ENCODE measurements at places on chromosomes 5 and 9. TPM values are rescaled to one million over a fixed set of nuclear protein-coding genes. Genes with fewer than 3 reads are reported as not detected.

Gene KIF27
- total RNA-seq: 3.8 TPM

GRCh38 chr5:105754056-105754455 lies 1916.7 kb downstream of the EFNA5 start:
- H3K4me3 ChIP-seq: no peak overlapping the region
- no peak for DNase-seq
- H3K36me3 ChIP-seq: no peaks in the 10 kb centered on the region
- H3K4me1 ChIP-seq: no peaks in the 10 kb centered on the region
- no peaks in the 10 kb centered on the region for H3K27me3 ChIP-seq

Gene CCL27
- total RNA-seq: not detected

Gene GARIN3
- total RNA-seq: not detected

DNA sequence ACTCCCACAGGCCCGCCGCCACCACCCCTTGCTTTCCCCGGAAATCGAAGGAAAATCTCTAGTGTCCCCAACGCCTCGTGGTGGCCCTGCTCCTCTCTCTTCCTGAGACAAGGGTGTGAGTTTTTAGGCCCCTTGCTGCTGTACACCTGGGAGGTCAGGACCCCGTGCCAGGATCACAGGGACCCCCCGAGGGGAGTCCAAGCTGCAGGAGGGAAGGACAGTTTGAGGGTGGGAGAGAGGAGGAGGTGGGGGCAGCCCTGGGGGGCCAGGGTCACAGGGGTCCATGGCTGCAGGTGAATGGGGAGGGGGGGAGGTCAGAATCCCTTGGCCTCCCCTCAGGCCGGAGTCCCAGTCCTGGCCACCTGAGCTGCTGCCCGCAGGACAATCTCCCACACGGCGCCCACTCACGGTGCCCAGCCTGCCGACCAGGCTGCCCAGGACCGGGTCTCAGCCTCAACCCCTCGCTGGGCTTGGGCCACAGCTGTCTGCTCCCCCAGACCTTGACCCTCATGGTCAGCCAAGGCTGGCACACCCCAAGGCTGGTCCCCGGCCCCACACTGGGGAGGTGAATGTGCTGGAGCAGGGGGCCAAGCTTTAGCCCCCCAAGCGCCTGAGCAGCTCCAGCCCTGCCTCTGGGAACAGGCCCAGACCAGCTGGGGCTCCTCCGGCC lies 19.9 kb downstream of the TPPP start:
- no peak overlapping the region for H3K27ac ChIP-seq
- H3K4me3 ChIP-seq: no peak overlapping the region
- peaks cover 43% of the 10 kb centered on the region for H3K4me1 ChIP-seq
- H3K36me3 ChIP-seq: no peaks in the 10 kb centered on the region
- DNase-seq: no peak

Gene SNAPC3
- 70.7 TPM for total RNA-seq

DNA sequence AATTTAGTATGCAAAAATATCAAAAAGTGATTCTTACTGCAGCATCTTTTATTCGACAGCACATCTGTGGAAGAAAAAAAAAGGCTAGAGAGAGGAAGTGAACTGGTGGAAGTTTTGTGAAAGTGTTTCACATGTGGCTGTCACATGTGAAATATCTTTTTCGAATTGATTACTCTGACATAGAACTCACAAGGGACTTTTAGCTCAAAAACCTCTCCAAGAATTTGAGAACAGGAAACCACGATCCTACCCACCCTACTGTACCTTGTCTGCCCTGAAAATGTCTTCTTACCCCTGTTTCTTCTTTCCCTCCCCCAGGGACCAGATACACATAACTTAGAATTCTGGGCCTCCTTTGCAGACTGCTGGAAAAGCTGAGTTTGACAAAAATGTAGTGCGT lies 106.5 kb upstream of the PRRC1 start:
- no peaks in the 10 kb centered on the region for H3K36me3 ChIP-seq
- DNase-seq: no peak
- no peaks in the 10 kb centered on the region for H3K27me3 ChIP-seq
- no peaks in the 10 kb centered on the region for H3K4me1 ChIP-seq

GRCh38 chr5:129204525-129204924 lies 110.0 kb downstream of the ISOC1 start:
- H3K27ac ChIP-seq: no peak overlapping the region
- DNase-seq: no peak
- no peak overlapping the region for H3K4me3 ChIP-seq
- no peaks in the 10 kb centered on the region for H3K36me3 ChIP-seq
- no peaks in the 10 kb centered on the region for H3K4me1 ChIP-seq

DNA sequence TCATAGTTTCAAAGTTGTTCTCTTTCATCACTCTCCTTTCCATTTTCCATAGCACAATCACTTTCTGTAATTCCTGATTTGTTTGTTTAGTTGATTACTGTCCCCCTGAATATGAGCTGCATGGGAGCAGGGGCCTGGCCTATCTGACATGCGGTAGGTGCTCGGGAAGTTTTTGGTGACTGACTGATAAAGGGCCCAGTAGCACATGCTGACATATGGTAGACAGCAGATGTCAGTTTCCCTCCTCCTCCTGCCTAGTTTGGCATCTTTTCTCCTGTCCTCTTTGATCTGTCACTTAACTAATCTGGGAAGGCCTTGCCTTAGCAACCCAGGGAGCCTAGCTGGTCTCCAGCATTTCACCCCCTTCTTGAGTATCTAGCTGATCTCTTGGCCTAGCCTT lies 14.4 kb downstream of the GALNT12 start:
- no peaks in the 10 kb centered on the region for H3K36me3 ChIP-seq
- DNase-seq: no peak
- H3K4me1 ChIP-seq: no peaks in the 10 kb centered on the region
- H3K4me3 ChIP-seq: no peak overlapping the region

Gene FAXDC2
- total RNA-seq: 12.7 TPM

Gene TMED7
- total RNA-seq: 29.9 TPM

Gene RGS14
- 49.6 TPM for total RNA-seq

GRCh38 chr5:173497685-173498084 lies 118.8 kb downstream of the BOD1 start:
- H3K27ac ChIP-seq: no peak overlapping the region
- no peaks in the 10 kb centered on the region for H3K27me3 ChIP-seq
- H3K4me1 ChIP-seq: no peaks in the 10 kb centered on the region

Gene CAVIN4
- total RNA-seq: not detected

GRCh38 chr9:88949961-88950340 lies 41.3 kb upstream of the S1PR3 start:
- H3K4me3 ChIP-seq: no peak overlapping the region
- no peak for DNase-seq
- no peaks in the 10 kb centered on the region for H3K36me3 ChIP-seq
- H3K27ac ChIP-seq: peak overlapping the region; percentile 73
- no peaks in the 10 kb centered on the region for H3K27me3 ChIP-seq

Measured in transverse colon (tissue), 4 donors.